ENCODE measurements at places on chromosomes 16 and 17.

GRCh38 chr16:56795011-56795410, 65.1 kb downstream of the NUP93 start:
- DNase-seq = no peak

GRCh38 chr17:31517524-31517923, 126.0 kb downstream of the RAB11FIP4 start:
- no peak for DNase-seq

DNA sequence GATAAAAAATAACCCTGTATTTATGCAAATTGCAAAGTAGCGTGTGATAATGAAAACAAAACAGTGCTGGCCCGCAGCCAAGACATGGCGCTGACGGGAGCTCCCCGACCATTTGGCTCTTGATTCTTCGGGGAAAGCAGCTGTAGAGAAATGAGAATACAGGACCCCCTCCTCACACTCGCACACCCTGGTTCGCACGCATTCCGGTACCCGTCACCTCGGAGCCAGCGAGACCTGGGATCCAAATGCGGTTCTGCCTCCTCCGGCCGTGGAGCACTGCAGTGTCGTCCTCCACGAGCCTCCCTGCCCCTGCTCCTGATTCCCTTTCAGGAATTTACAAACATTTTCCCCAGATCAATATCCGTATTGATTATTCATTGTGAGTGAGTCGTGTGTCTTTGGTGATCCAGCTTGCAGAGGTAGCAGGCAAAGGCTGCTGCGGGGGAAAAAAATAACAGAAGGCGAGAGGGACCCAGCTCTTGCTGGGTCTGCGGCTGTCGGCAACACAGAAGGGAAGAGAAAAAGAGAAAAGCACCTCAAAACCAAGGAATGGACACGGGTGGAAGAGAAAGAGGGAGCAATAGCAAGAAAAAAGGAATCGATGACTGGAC, 184.1 kb upstream of the ZFHX3 start:
- DNase-seq = no peak

GRCh38 chr17:69500911-69501429, 86.5 kb downstream of the MAP2K6 start:
- no peak for DNase-seq

GRCh38 chr17:1231456-1231855, 38.8 kb upstream of the BHLHA9 start:
- DNase-seq = no peak

- no peak for DNase-seq
Observed at GRCh38 chr16:48091117-48091516, 64.7 kb downstream of the ABCC12 start.

DNA sequence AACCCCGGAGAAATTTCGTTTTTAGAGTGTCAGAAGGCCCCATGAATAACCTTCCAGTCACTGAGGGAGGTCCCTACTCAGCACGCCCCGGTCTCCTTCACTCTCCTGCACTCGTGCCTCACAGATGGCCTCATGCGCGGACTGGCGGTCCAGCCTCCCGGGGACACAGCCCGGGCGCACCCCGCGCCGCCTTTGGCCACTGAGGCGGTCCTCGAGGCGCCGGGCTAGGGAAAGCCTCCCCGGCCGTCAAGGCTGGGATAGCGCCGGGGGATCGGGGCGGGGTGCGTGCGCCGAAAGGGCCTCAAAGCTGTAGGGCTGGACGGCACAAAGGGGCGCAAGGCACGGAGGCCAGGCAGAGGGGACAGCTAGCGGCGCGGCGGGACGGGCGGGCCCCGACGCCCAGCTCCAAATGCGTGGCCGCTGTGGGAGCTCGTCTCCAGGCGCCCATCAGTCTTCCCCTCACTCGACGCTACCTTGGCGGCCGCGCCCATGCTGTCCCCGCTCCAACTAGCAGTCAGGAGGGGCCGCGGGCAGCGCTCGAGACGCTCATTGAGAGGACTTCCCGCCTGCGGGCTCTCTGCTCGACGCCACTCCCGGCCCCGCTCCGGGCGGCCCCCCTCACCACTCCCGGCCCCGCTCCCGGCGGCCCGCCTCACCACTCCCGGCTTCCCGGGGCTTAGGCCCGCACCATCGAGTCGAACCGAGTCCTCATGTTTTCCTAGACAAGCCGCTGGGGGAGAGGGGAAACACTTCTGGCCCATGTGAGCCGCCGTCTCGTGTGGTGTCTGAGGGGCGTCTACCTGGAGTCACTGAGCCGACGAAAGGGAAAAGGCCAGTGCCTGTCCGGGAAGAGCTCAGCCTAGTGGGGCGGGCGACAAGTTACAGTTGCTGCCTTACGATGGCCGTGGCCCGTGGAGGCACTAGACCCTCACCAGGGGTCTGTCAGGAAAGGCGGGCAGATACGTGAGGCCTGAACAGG, at the start of gene USP6:
Gene USP6 (plus strand): TSS at position 360 of the 979 bp plus-strand sequence. CDS start 14,336 bp downstream, outside the sequence.
- no peak for DNase-seq

- DNase-seq = no peak
Observed at GRCh38 chr17:31448467-31449077, 57.1 kb downstream of the RAB11FIP4 start.

DNA sequence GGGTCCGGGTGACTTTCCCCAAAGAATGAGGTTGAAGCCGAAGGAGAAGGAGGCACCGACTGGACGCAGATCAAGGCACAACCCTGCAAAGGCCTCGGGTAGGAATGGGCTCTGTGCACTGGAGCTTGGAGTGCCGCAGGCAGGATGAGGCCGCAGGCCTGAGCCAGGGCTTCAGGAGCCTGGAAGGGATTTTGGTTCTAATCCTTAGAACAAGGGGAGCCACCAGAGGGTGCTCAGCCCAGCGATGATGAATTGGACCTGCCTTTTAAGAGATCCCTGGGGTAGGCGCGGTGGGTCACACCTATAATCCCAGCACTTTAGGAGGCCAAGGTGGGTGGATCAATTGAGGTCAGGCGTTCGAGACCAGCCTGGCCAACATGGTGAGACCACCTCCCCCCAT, 8.1 kb downstream of the CIBAR2 start:
- no peak for DNase-seq

DNA sequence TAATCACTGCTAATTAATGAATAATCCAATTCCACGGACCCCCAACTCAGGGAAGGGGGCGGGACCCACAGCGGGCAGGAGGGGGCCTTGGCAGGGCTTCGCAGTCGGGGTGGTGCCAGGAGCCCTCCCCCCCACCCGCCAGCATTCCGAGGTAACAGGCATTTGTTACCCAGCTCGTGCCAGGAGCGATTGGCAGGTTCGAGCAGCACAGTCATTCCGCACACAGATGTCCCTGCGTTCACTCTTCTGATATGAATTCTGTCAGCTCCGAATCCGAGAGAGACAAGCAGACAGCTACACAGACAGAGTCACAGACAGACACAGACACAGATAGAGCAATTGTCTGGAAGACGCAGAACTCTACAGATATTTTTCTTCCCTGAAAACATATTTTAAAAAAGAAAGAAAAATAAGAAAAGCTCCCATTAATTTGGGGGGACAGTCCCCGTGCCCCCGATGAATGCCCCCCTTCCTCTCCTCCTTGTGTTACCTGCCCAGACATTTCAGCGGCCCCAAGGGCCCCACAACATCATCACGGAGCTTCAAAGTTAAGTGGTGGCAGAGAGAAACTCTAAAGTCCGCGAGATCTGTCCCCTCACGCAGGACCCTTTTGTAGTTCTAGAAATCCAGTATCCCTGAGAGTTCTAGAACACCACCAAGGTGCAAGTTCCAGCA, 10.2 kb downstream of the NEUROD2 start:
- no peak for DNase-seq

DNA sequence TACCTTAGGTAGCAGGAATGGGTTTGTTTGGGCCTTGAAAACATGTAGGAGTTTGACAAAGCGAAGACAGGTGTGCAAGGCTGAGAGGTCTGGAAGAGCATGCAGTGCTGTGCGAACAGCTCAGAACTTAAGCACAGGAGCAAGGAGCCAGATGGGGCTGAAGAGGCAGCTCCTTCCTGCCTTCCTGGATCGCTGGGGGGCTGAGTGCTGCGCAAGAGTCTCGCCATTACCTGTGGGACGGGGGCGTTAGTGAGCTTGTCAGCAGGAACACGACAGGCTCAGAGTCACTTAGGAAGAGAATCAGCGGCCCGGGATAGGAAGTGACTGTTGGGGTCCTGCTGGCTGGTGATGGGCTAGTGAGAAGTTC, 464 bp upstream of the MRM1 start:
- DNase-seq = no peak

- no peak for DNase-seq
Observed at GRCh38 chr17:15239491-15239890, 25.6 kb downstream of the PMP22 start.

DNA sequence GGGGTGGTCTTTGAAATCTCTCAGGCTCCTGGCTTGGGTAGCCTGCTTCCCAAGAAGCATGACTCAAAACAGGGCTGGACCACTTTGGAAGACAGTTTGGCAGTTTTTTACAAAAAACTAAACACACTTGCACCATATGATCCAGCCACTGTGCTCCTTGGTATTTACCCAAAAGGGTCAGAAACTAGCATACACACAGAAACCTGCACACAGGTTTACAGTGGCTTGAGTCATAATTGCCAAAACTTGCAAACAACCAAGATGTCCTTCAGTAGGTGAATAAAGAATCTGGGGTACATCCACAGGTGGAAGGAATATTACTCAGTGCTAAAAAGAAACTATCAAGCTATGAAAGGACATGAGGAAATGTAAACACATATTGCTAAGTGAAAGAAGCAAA, 323.2 kb upstream of the CDH5 start:
- DNase-seq = no peak

DNA sequence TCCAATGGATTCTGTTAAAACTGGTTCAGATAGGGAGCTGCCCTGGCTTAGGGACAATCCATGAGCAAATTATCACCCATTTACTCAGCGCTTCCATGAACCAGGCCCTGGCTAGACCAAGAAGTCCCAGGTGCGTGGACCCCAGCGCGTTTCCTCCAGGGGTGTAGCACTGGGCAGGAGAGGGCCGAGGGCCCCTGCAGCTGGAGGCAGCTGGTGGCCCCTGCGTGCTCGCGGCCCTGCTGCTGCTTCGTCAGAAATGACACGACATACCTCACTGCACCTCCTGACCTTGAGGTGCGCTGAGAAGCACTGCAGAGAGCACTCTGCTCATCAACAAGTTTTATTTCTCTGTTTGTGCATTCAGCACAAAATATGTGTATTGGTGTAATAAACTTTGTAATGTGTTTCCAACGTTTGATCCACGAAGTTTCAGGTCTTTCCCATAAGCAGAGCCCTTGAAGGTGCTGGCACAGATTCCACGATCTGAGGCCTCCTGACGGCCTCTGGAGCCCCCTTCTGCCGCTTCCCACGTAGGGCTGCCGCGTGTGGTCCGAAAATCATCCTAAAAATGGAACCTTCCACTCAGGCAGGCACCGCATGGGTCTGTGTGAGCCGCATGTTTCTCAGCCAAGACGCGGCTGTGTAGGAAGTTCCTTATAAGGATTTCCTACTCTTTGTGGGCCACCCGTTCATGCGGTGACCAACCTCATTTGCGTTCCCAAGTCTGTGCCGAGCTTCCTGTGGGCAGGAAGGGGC, 50.8 kb upstream of the ZCCHC14 start:
- no peak for DNase-seq

DNA sequence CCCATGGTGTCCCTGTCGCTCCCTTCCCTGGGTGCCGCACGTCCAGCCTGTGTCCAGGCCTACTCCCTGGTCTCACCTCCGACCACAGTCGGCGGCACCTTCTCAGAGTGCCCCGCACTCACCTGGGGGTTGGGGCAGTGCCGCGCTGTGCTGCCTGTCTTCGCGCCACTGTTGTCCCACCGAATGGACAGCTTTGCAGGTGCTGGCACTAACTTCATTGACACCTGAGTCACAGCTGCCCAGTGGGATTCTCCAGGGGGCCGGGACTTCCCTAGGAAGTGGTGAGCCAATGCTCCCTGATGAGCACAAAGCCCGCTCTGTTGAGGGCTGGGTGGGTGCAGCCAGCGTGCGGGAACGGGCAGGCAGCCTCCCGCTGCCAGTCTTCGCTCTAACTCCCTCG, 24.3 kb upstream of the DBNDD1 start:
- no peak for DNase-seq

- no peak for DNase-seq
Observed at GRCh38 chr16:57510016-57510871, 24.0 kb upstream of the DOK4 start.

DNA sequence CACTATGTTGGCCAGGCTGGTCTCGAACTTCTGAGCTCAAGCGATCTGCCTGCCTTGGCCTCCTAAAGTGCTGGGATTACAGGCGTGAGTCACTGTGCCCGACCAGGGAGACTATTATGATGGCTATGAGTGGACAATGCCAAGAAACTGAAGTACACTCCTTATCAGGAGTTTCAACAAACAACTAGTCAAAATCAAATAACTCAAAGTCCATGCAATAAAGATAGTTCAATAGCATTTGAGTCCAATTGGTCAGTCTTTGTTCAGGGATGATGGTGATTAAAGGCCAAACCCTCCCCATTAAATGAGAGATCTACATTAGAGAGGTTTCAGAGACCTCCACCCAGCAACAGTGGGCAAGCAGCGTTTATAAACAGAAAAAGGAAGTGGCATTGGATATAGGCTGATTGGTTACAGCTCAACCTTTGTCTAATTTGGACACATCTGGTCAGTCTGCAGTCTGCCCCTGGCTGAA, 8.0 kb downstream of the CHST5 start:
- no peak for DNase-seq

GRCh38 chr16:66490774-66491715, 58.9 kb downstream of the TK2 start:
- DNase-seq = no peak

- no peak for DNase-seq
Observed at GRCh38 chr17:44260296-44260695, 7.6 kb downstream of the SLC4A1 start.

GRCh38 chr16:83689385-83689831, 118.4 kb upstream of the HSBP1 start:
- DNase-seq = no peak

DNA sequence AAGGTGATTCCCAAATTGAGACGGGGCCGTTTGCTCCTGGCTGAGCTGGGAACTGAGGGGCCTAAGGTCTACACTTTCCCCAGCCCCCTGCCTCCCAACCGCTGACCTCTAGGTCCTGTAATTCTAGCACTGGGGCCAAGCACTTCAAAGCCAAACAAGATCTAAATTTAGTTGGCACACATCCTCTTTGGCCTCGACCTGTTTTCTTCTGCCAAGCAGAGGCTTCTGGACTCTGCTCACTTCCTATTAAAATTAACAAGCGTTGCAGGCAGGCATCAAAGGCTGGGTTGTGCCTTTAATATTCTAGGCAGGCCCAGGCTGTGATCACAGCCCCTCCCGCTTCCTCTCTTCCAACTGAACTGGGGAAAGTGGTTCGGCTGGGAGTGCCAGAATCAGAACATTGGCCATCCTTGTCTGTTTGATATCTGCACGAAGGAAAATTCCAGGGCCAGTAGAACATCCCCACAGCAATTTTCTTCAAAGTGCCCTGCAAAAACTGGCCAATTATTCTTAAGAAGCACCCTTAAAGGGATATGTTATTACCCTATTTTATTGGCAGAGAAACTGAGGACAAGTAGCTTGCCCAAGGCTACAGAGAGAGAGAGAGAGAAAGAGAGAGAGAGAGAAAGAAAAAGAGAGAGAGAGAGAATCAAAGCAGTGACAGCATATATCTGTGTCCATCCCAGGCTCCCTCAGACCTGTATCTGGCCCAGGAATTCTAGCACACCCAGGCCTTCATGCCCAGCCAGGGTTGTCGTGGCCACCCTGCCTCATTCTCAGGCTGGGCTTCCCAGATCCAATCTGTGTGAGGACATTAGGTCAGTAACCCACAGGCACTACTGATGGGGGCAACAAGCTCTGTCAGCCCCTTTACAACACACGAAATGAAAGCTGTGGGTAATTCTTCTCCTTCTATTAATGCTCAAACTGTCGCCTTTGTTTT, 12.8 kb upstream of the MT4 start:
- DNase-seq = no peak

- no peak for DNase-seq
Observed at GRCh38 chr17:31155208-31155810, 60.5 kb downstream of the NF1 start.

- no peak for DNase-seq
Observed at GRCh38 chr17:27495460-27495859, 39.2 kb downstream of the KSR1 start.
